ENCODE measurements at places on chromosomes 4 and X. TPM values are rescaled to one million over a fixed set of nuclear protein-coding genes. Genes with fewer than 3 reads are reported as not detected.

Gene ALPK1
- 1.2 TPM for total RNA-seq

Gene MAGEB18
- not detected for total RNA-seq

Gene GUCY2F
- total RNA-seq: not detected

Gene CFAP47
- total RNA-seq: not detected

Gene CORIN
- under 0.01 TPM for total RNA-seq

Measured in dermis microvascular lymphatic vessel endothelial cell (primary cell).